Thymus (tissue), 14 donors: ENCODE measurements at places on chromosomes 5 and 9.

DNA sequence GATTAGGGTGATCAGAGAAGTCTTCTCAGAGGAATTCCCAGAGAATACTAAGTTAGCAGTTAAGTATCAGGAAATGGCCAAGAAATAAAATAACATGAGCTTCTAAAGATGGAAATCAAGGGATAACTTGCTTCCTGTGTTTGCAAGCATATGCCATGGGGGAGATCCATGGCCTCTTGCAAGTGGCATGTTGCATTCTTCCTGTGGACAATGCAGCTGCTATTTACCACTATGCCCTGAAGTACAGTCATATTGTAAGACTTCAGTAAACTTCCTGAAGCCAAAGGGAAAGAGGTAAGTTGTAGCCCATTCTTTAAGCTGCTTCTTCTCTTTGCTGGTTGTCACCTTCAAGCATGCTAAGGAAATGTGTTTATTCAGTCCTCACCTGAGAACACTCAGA, 154.7 kb upstream of the RUSC2 start:
- DNase-seq, result no peak

- DNase-seq, result no peak
Measured at GRCh38 chr5:62762503-62762902, 183.9 kb downstream of the LRRC70 start.

GRCh38 chr5:60271517-60271916, 378.0 kb upstream of the PDE4D start:
- DNase-seq, result no peak

DNA sequence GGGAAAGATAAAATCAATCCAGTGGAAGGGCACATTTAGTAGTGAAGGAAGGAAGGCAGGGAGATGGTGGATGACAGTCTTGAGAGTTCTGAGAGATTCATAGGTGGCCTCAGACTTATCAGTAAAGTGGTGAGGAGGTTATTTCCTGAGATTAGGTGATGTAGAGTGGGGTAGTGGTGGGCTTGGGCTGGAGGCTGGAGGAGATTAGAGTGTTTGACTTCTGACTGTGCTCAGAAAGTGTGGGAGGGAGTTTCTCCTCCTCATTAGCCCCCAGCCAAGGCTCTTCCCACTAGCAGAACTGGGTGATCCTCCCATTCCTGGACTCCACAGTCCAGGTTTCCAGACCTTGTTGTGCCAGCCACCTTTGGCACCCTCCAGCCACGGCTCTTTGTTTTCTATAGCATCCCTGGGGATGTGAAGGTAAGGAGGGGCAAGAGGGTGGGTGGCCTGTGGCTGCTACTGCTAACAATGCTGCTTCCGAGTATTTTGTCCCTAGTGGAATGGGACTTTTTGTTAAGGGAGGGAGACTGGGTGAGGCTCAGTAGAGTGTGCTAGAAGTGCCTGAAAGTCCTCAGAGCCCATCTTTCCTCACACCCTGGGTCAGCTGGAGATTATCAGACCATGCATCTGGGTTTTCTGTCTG, 94.4 kb downstream of the ADRB2 start:
- no peak for DNase-seq

- no peak for DNase-seq
Measured at GRCh38 chr9:109974918-109975276, 194.9 kb downstream of the PALM2AKAP2 start.

DNA sequence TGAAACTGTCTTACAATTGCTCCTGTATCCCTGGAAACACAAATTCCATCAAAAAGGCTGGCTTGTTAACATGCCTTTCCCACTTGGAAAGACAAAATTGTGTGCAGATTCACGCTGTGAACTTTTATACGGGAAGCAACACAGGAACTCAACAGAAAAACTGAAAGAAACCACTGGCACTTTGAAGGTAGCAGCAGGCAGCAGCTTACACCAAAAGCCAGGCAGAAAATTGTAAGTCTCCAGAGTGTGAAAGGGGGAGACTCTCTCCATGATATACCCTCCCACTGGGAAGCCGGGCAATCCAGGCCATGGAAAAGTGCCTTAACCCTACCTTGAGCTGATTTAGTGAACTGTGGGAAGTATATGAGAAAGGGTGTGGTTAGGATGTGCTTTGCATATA, 943.7 kb downstream of the CDH18 start:
- DNase-seq, result no peak
